ENCODE measurements at places on chromosomes 1 and 21.

GRCh38 chr1:175331891-175332290 is 139.3 kb upstream of the KIAA0040 start:
- no peak for DNase-seq

DNA sequence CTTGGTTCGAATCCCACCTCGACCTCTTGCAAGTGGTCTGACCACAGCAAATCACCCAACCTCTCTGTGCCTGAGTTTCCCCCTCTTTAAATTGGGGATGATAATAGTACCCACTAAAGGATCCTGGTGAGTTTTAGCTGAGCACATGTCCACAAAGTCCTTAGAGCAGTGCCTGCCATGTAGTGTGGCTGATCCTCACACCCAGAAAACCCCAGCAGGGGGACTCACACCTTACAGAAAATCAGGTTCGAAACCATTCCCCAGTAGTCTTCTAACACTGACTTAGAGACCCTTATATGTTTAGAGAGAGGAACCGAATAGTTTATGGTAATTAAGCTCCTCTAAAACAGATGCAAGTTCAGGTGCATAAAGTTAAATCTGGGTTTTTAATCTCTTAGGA is 89.0 kb downstream of the CAMTA1 start:
- no peak for DNase-seq

DNA sequence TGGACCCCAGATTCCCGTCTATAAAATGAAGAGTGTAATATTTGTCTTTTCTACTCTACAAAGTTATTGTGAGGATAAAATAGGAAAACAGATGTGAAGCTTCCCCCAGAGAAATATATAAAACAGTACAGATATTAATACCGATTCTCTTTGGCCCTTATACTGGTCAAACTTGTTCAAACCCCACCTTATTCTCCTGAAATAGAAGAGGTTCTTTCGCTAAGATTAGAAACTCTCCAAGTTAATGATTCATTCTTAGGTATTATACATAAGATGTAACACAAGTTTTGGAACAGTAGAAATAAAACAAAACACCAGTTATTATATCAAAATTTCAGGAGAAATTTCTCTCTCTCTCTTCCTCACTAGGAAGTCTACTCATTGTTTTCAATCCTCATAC is 852.4 kb upstream of the ADAMTS5 start:
- no peak for DNase-seq

DNA sequence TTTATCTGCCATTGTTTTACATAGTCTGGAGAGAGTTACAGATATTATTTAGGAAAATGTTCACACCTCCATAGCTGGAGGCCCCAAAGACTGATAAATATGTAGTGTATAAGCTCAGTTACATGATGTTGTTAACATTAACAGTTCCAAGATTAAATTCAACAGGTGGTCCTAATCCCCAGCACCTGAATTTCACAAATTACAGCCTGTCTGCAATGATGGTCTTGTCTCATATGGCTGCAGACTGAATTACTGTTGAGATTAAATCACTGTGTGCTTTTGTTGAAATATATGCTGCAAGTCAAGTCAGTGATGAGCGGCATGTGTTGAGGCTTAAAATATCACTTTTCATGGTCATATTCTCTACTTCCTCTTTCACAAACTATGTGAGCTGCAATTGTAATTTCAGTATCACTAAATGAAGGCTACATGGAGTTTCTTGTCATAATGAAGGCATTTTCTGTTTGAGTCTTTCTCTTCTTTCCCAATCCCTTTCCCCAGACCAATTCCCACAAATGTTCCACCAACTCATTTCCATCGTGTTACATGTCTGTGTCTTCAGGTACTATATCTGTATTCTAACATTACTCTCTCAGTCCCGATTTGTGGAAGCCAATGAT is 4.2 kb downstream of the ST6GALNAC5 start:
- no peak for DNase-seq

DNA sequence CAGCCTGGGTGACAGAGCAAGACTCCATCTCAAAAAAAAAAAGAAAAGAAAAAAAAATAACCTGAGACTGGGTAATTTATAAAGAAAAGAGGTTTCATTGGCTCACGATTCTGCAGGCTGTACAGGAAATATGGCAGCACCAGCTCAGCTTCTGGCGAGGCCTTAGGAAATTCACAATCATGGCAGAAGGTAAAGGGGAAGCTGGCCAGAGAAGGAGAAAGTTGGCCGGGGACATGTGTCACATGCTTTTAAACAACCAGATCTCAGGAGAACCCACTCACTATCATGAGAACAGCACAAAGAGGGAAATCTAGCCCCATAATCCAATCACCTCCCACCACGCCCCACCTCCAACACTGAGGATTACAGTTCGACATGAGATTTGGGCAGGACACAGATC is 125.3 kb downstream of the DISP1 start:
- DNase-seq = no peak

- no peak for DNase-seq
These were observed 36.3 kb downstream of the RSPH1 start for GRCh38 chr21:42459546-42460215.

DNA sequence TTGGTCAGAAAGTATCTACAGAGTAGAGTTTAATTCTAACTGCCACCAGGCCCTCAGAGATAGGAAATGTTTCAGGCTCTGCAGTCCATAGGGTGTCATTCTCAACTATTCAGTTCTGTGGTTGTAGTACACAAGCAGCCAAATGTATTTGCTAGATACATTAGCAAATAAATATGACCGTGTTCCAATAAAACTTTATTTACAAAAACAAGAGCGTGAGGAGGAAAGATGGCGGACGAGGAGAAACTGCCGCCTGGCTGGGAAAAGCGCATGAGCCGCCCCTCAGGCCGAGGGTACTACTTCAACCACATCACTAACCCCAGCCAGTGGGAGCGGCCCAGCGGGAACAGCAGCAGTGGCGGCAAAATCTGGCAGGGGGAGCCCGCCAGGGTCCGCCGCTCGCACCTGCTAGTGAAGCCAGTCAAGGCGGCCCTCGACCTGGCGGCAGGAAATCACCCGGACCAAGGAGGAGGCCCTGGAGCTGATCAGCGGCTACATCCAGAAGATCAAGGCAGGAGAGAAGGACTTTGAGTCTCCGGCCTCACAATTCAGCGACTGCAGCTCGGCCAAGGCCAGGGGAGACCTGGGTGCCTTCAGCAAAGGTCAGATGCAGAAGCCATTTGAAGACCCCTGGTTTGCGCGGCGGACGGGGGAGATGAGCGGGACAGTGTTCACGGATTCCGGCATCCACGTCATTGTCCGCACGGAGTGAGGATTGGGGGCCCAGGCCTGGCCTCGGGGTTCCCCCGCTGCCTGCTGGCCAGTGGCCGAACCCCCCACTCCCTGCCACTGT is 286.1 kb downstream of the LRRC40 start:
- DNase-seq = no peak

- no peak for DNase-seq
These were observed 210.3 kb downstream of the URB2 start for GRCh38 chr1:229836324-229836723.

DNA sequence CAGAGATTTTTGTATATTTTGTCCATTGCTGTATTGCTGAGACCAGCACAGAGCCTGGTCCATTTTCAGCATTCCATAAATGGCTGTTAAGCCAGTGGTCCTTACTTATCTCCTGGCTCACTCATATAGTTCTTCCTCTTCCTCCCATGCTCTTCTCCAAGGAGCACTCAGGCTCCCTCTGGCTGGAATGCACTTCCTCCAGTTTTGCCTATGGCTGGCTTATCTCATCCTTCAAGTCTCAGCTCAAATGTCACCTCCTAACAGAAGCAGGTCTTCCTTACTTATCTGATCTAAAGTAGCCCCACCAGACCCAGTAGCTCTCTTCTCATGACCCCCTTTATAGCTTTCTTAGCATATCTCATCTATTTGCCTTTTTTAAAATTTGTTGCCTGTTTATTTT is 146.9 kb downstream of the SLC30A10 start:
- no peak for DNase-seq

DNA sequence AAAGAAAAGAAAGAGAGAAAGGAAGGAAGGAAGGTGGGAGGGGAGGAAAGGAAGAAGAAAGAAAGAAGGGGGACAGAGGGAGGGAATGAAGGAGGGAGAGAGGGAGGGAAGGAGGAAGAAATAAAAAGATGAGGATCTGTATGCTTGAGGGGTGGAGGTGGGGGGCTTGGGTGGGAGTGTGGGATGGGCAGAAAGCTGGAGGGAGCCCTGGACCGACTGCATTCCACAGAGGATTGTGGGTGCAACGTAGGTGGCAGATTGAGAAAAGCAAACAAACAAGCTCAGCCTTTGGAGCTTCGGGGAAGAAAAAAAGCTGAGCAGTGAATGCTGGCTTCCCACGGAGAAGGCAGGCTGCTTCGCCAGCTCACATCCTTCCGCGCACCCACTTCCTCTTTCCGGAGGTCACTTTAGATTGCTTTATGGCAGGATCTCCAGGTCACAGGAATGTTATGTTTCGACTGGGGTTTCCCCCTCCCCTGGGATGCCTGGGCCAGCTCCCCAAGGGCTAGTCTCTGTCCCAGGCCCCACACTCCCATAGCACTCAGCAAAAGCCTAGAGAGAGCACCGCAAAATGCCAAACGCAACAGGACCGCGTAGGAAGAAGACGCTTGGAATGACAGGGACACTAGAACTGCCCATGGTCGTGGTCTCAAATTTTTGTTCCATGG is 20.7 kb upstream of the LGALS8 start:
- DNase-seq = no peak

DNA sequence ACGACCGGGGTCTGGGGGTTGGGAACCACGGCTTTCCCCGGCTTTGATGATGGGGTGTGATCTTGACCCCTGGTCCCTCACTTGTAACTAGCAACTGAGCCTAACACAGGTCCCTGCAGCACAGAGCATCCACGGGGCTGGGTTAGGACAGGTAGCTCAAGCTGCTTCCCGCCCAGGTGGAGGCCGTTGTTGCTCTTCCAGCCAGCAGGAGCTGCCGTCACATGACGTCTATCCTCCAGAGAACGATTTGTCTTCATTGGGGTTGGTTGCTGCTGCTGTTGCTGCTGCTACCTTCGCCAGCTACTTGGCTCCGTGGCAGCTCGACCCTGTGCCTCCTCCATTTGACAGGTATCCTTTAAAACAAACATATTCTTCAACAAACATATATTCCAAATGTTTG is 74.3 kb upstream of the ADAR start:
- DNase-seq = no peak

GRCh38 chr1:86478416-86479156 is 9.9 kb downstream of the CLCA1 start:
- no peak for DNase-seq

Data from AG04449 (cell line).